ENCODE measurements at places on chromosomes 4 and X.
A peak's percentile ranks its signal among the peaks of the same experiment; 100 is the strongest.

- DNase-seq = no peak
Measured at GRCh38 chr4:157582141-157582540, 361.6 kb downstream of the GRIA2 start.

DNA sequence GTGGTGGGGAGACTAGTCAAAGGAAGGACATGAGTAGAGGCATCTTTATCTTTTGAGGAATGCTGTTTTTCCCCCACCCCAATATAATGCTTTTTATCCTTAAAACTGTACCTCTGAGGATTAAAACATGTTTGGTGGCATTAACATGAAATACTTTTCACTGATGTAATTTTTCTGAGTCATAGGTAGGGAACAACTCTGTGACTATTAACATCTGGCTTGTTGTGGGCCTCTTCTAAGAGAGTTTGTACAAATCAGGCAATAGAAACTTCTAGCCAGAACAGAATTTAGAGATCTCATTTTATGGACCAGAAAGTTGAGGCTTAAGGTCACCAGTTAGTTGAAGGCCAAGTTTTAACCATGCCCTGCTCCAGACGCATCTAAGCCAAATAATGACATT is 207.6 kb downstream of the SOX3 start:
- no peak for DNase-seq

GRCh38 chr4:31307029-31307428 is 586.9 kb downstream of the PCDH7 start:
- no peak for DNase-seq

- peak; percentile 56 for DNase-seq
Measured at GRCh38 chr4:24583451-24584210, 723 bp downstream of the DHX15 start.

GRCh38 chrX:150719621-150720020 is 26.4 kb downstream of the MTMR1 start:
- DNase-seq = no peak

DNA sequence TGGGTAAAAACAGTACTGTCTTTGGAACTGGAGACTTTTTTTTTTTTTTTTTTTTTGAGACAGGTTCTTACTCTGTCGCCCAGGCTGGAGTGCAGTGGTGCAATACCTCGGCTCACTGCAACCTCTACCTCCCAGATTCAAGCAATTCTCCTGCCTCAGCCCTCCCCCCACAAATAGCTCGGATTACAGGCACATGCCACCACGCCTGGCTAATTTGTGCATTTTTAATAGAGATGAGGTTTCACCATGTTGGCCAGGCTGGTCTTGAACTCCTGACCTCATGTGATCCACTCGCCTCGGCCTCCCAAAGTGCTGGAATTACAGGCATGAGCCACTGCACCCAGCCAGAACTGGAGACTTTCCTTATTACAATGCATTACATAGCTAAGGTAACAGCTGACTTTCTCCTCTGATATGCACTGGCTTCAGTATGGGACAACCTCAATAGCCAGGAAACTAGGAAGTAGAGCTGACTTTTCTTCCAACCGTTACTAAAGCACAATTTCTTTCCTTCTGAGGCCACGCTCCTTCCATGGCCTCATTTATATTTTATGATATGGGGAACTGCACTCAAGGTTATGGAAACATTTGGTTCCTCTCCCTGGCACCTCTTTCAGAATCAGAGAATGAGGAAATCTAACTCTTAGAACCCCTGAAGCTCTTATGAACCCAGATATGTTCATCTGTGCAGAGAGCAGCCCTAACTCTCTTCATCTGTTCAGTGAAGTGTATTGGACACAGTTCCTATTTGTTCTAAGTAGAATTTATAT is 53.5 kb upstream of the FAM9B start:
- DNase-seq = no peak

- no peak for DNase-seq
Measured at GRCh38 chr4:1317177-1318045, 27.7 kb downstream of the MAEA start.

DNA sequence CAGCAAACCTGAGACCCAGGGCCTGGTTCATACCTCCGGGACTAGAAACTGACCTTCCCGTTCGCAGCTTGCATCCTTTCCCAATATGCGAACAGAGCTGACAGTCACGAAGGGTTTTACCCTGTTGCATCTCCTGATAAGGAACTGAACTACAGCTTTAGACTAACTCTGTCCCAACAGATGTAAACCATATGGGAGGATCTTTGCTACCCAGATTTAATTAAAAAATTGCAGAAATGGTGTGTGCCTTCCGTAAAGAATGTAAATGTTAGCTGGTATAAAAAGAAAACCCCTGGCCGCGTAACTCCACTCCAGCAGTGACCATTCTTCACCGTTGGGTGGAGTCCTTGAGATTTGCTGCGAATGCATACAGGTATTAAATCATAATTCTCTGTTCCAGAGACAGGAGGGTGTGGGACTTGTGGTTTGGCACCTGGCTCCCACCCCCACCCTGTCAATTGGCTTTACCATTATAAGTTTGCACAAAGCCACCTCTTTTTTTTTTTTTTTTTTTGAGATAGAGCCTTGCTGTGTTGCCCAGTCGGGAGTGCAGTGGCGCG is 40.6 kb upstream of the SORCS2 start:
- DNase-seq = no peak

GRCh38 chrX:12425496-12425895 is 287.2 kb downstream of the FRMPD4 start:
- no peak for DNase-seq

- no peak for DNase-seq
Measured at GRCh38 chr4:67736262-67736661, 17.9 kb downstream of the GNRHR start.

DNA sequence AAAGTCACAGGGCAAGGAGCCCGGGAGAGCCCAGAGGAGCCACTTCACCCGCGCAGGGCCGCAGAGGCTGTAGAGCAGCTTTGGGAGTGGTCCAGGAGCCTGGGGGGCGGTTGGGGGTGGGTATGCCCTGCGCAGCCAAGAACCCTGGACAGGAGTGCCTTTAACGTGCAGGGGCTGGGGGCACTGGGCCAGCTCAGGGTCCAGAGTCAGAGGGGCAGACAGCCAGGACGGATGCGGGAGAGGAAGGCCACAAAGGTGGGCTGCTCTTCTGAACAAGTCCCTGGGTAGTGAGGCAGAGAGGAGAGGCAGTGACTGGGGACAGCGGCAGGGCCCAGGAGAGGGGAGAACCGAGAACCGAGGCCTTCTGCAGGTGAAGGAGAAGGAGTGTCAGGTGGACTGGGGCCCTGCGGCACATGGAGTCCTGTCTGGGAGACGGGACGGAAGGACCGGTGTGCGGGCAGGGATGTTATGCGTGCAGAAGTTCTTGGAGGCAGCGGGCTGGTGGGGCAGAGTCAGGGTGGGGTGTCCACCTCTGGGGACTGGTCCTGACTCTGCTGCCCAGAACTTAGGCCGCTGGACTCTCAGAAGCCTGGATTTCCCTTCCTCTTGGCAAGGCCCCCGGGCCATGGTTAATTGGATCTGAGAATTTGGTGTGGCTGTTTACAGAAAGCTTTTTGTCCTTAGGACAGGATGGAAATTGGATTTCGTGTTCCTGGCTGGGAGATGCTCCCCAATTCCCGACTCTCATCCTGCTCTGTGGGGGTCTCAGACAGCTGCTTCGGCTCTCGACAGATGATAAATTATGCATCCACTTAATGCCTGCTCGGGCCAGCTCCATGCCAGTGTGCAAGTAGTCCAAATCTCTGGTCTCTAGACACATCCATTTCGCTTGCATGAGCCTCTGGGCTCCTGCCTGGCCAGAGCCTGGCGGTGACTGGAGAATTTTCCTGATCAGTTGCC is 31.9 kb downstream of the ADRA2C start:
- no peak for DNase-seq

DNA sequence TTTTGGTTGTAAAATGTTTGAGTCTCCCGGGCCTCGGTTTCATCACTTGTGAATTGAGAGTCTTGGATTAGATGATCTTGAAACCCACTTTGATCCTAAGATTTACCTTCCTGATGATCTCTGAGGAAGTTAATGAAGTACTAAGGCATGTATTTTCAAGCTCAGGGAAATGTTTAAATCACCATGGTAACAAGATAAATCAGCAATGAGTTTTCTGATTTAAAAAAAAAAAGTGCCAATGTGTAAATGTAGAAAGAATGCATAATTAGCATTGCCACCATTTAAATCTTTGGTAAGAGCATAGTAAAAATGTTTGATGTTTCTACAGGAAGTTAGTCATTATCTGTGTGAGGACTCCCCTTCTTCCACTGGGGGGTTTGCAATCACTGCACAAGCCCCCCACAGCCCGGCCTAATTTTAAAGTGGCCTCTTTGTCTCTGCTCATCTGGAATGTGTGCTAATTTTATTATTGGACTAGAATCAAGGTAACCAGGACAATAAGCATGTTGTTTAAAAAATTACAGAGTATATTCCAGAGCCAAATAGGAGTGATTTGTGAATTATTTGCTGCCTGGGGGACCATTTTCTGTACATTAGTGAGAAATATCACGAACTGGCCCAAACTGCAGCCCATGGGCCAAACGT is 93.6 kb downstream of the SLC34A2 start:
- DNase-seq = no peak

GRCh38 chr4:72919937-72920336 is 149.6 kb downstream of the COX18 start:
- no peak for DNase-seq

- no peak for DNase-seq
Measured at GRCh38 chr4:8505229-8505628, 64.7 kb downstream of the TRMT44 start.

DNA sequence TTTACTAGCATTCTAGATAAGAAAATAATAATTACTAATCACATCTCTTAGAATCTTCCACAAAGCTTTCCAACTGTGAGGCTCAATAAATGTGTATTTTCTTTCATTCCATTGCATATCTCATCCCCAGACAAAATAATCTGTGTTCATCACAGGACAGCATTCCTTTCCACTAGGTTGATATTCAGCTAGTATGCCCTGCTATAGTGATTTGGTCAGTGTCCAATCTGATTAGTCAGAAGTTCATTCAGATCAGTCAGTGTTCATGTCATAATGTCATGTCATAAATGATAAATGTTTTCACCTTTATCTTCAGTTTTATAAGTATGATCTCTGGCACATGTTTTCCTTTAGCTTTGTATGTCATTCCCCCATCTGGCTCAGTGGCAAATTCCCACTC is 611.4 kb downstream of the KCTD8 start:
- no peak for DNase-seq

DNA sequence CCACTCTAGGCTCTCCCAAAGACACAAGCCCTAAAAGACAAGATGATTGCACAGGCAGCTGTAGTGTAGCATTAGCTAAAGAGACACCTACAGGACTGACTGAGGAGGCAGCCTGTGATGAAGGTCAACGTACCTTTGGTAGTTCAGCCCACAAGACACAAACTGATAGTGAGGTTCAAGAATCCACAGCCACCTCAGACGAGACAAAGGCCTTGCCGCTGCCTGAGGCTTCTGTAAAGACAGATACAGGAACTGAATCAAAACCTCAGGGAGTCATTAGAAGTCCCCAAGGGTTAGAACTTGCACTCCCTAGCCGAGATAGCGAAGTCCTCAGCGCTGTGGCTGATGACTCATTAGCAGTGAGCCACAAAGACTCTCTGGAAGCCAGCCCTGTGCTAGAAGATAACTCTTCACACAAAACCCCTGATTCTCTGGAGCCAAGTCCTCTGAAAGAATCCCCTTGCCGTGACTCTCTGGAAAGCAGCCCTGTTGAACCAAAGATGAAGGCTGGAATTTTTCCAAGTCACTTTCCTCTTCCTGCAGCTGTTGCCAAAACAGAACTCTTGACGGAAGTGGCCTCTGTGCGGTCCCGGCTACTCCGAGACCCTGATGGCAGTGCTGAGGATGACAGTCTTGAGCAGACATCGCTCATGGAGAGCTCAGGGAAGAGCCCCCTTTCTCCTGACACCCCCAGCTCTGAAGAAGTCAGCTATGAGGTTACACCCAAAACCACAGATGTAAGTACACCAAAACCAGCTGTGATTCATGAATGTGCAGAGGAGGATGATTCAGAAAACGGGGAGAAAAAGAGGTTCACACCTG is 306.3 kb downstream of the ANK2 start:
- no peak for DNase-seq

- DNase-seq = no peak
Measured at GRCh38 chr4:1505511-1506460, 99.5 kb upstream of the NKX1-1 start.

DNA sequence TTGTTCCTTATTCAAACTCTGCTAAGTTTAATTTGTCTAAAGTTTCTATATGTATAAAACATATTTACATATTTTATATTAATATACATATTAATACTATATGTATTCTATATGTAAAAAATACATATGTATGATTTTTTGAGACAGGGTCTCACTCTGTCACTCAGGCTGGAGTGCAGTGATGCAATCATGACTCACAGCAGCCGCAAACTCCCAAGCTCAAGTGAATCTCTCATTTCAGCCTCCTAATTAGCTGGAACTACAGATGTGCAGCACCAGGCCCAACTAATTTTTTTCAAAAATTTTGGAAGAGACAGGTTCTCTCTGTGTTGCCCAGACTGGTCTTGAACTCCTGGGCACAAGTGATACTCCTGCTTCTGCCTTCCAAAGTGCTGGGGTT is 684.9 kb downstream of the TRAM1L1 start:
- DNase-seq = no peak

GRCh38 chr4:1826531-1827350 is 29.2 kb downstream of the LETM1 start:
- DNase-seq = no peak

GRCh38 chrX:20988118-20988517 is 386.1 kb upstream of the CNKSR2 start:
- DNase-seq = no peak

- no peak for DNase-seq
Measured at GRCh38 chr4:187059021-187059420, 335.4 kb upstream of the FAT1 start.

- peak; percentile 13 for DNase-seq
Measured at GRCh38 chrX:72395237-72395636, 89.5 kb upstream of the CITED1 start.

DNA sequence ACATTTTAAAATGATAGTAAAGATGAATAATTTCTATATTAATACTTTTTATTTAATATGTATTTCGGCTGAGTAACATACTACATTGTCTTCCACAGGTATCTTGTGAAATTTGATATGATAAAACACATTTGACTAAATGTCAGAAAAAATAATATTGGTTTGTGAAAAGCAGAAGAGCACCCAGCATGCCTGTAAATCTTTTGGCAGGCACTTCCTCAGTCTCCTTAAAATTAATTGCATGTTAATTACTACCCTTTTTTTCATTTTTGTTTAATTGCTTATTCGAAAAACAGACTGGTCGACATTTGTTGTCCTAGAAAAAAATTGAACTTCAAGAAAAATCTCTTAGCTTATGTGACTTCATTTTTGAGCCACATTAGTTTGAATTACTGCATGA is 40.6 kb downstream of the CLCN3 start:
- no peak for DNase-seq

DNA sequence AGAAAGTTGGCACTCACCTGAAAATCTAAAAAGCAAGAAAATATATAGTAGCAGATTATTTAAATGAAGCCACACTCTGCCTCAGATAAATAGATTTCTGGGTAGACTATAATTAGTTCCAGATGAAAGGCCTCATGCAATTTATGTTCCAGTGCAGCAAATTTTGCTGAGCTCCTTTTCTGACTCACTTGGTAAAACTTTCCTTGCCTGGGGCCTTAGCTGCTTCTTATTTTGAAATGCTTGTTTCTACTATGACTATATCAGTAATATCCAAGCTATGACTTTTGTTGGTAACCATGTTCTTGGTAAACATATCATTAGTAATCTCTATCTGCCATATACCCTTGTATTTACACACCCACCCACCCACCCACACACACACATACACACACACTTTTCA is 961.8 kb downstream of the SH3BGRL start:
- no peak for DNase-seq

Data from right lung (tissue), 10 donors.